Activated CD8-positive, alpha-beta memory T cell treated with anti-CD3 and anti-CD28 coated beads for 1 hour (primary cell): ENCODE measurements at places on chromosomes 4 and X.

DNA sequence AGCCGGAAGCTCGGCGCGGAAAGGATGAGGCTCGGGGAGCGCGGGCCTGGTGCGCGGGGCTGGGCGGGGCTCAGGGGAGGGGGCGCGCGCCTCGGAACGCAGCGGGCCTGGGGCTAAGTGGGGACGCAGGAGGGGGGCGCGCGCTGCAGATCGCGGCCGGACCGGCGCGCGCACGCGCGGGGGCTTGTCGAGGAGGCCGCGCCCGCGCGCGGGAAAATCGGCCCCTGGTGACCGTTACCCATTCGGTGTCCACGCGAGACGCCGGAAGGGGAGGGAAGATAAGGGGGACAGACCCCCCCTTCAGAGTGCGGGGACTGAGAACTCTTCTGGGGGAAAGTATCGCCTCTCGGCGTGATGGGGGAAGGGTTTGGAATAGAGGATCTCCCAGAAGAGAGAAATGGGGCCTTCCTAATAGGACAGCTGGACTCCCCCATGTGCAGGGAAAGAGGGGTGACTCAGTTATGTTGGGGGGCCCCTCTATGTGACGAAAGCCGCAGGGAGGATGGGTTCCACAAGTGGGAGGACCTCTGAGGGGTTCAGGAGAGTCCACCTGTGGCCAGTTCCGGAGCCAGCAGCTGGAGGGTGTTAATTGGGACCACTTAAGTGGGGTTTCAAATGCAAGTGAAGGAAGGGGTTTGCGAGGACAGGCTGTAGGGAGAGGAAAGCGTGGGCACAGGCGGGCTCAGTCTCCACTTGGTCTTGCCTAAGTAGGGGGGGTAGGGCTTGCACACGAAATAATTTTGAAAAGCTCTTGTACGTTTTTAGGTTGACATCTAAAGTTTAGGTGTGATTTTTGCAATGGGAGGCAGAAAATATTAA is 584 bp downstream of the SUV39H1 start:
- no peak for DNase-seq

DNA sequence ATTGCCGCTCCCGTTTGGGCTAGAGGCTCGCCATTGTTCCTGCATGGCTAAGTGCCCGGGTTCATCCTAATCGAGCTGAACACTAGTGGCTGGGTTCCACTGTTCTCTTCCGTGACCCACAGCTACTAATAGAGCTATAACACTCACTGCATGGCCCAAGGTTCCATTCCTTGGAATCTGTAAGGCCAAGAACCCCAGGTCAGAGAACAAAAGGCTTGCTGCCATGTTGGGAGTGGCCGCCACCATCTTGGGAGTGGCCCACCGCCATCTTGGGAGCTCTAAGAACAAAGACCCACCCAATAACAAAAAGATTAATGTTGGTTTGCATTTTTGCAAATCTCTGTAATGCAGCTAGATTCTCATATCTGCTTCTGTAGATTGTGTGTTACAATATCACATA is 299.0 kb downstream of the DCHS2 start:
- no peak for DNase-seq

GRCh38 chr4:177841258-177841657 is 399.0 kb upstream of the AGA start:
- DNase-seq = no peak

GRCh38 chr4:177191991-177192390 is 117.7 kb upstream of the NEIL3 start:
- DNase-seq = no peak

DNA sequence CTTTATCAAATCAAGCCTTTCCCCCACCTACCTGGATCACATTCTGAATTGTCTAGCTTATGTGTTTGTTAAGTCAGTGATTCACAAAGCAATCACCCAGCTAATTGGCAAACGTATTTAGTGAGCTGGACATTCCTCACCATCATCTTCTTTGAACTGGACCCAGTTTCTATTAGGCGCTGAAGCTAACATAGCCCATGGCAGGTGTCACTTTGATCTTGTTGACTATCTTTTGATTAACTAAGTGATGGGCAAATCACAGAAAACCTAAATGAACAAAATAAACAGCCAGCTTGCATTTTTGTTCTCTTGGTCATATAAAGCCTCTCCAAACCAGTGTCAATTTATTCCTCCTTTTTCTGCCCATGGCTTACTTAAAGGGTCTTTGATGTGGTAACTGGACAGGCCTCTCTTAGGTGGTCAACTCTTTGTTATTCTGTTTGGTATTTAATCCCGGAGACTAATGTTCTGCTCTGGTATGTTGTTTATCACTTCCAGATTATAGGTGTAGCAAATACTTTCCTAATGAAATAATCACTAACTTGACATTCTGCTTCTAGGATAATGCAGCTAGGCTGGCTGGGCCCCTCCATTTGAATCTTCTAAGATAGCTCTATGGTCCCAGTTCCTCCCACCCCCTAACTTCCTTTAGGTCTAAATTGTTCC is 105.3 kb upstream of the SMIM10 start:
- DNase-seq = no peak

DNA sequence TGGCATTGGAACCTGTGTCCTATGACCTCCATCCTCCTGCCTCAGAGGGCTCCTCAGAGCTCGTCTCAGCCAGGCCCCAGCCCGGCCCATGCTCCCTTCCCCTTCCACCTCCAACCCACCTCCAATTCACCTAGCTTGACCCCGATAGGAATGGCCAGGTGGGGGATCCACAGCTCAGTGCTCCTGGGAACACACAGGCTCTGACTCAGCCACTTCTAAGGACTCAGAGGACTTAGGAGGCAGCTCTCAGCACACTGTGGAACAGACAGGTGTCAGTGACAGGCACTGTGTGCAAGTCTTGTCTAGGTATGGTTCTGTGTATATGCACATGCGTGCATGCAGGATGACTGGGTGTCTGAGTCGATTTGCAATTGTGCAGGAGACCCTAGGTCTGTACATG is 44.8 kb downstream of the PJA1 start:
- no peak for DNase-seq

DNA sequence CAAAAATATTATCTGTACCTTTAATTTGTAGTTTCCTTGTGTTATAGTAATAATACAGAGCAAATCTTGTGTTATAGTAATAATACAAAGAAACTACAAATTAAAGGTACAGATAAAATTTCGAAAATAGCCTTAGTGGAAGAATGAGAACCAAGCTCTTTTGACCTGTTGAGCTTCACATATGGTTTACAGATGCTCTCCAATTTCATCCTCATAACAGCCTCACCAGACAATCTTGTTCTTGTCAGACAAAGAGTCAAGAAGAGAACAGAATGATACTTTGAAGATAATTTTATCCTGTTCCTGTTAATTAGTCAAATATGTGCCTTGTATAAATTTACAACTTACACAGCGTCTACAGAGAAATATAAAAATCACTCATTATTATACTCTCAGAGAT is 12.8 kb downstream of the ATXN3L start:
- DNase-seq = no peak

- no peak for DNase-seq
These were observed 188.2 kb downstream of the SH2D1A start for GRCh38 chrX:124534536-124534935.

GRCh38 chr4:38821739-38822138 is 17.1 kb upstream of the TLR1 start:
- no peak for DNase-seq

- no peak for DNase-seq
These were observed 240.1 kb downstream of the OPHN1 start for GRCh38 chrX:68193234-68193633.

- DNase-seq = no peak
These were observed 18.6 kb upstream of the CA5B start for GRCh38 chrX:15719324-15719968.
